Right renal cortex interstitium (tissue), 3 donors: ENCODE measurements at places on chromosomes 11 and 22. TPM values are rescaled to one million over a fixed set of nuclear protein-coding genes. Genes with fewer than 3 reads are reported as not detected.

DGAT2 gene
- polyA plus RNA-seq = 4.0 TPM

IL18 gene
- 9.5 TPM for polyA plus RNA-seq

C1QTNF5 gene
- 22.5 TPM for polyA plus RNA-seq

DNA sequence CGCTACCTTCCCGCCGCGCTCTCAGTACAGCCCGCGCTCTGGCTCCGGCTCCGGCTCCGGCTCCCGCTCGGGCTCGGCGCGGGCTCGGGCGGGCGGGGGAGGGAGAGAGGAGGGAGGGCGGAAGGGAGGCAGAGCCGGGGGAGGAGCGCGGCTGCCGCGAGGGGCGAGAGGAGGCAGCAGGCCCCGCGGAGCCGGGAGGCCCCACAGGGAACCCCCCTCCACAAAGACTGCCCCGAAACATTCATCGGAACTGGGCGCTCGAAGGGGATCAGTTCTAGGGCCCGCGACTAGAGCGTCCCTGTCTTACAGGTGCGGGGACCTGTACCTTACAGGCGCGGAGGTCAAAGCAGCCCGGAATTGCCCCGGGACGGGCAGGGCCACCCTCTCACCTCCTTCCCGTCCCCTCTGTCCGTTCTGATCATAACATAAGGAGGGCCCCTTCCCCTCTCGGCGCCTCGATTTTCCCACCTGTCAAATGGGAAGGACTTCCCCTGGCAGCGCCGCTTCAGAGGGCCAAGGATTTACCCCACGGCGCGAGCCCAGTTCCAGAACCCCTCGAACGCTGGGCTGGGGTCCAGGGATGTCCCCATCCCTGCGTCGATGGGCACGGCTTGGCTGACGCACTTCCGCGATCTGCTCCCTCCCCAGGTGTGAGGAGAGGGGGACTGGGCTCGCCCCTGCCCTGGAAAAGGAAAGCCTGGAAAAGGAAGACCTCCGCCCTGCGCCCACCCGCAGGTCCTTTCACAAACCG is at the start of gene SHISA8:
Gene SHISA8 (minus strand): TSS at position 40 of the 751 bp plus-strand sequence. CDS start 407 bp downstream, outside the sequence.
- no peak for DNase-seq

GRCh38 chr11:76189682-76190081 is 16.6 kb downstream of the WNT11 start:
- no peak for DNase-seq
